Activated CD8-positive, alpha-beta memory T cell treated with anti-CD3 and anti-CD28 coated beads for 1 hour (primary cell): ENCODE measurements at places on chromosomes 7 and 10.

DNA sequence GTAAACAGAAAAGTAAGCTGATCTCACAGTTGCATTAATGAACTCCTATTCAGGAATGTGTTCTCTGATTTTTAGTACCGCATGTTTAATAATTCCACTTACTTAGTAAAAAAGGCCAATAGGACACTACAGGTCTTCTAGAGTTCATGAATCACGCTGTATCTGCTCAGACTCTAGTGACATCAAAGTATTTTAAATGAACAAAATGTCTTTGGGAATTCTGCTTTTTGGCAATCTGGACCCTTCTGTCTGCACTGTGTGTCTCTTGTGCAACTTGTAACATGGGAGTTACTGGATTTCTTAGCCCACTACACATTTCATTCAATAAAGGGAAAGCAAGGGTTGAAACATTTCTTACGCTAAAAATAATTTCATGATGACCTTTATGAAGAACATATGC lies 50.2 kb downstream of the RABGEF1 start:
- DNase-seq: no peak

- DNase-seq: no peak
Observed at GRCh38 chr10:34224639-34225038, 590.5 kb downstream of the PARD3 start.

- no peak for DNase-seq
Observed at GRCh38 chr10:15723803-15724202, 4.1 kb upstream of the ITGA8 start.

GRCh38 chr10:65413001-65413400 lies 1512.8 kb upstream of the LRRTM3 start:
- no peak for DNase-seq

DNA sequence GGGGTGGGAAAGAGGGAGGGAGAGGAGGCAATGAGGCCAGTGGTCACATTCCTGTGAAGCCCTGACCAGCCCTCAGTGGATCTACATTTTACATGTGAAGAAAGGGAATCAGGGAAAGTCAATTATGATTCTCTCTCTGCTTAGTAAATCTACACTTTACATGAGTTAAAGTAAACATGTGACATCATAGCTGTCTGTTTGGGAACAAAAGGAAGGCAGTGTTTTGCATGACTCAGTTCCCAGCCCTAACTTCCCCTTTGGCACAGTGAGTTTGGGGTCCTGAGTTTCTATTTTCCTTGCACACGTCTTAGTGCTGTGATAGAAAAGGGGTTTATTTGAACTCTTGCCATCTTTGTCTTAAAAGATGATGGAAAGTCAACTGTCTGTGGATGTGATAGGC lies 615.1 kb downstream of the SDK1 start:
- DNase-seq: no peak

GRCh38 chr7:75842836-75843446 lies 29.3 kb upstream of the CCL24 start:
- no peak for DNase-seq

- DNase-seq: no peak
Observed at GRCh38 chr10:33302208-33302829, 32.1 kb downstream of the NRP1 start.

- no peak for DNase-seq
Observed at GRCh38 chr10:42883993-42884983, 101.7 kb downstream of the BMS1 start.

DNA sequence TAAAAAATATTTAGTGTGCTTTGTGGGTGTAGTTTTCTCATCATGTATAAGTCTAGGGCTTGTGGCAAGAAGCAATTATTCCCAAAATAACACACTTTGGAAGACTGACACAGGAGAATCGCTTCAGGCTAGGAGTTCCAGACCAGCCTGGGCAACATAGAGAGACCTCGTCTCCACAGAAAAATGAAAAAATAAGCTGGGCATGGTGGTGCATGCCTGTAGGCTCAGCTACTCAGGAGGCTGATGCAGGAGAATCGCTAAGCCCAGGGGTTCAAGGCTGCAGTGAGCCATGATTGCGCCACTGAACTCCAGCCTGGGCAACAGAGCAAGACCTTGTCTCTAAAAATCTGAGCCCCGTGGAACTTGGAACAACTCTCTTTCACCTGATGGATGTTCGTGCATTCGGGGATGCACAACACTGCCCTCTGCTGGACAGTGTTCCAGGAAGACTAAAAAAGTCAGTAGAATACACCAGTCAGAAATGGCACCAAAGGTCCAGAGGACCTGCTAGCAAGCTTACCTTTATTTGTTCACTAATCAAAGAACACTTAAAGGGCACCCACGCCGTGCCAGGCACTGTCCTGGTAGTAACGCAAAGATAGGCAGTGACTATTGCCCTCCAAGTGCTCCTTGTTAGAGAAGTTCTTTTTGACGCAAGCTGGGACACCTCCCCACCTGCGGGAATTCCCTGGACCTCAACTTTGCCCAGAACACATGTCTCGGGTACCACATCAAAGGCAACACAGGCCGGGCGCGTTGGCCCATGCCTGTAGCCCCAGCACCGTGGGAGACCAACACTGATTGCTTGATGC lies 81.9 kb upstream of the CALN1 start:
- DNase-seq: peak; percentile 28

GRCh38 chr10:130190055-130190736 lies 54.0 kb downstream of the GLRX3 start:
- peak; percentile 88 for DNase-seq

DNA sequence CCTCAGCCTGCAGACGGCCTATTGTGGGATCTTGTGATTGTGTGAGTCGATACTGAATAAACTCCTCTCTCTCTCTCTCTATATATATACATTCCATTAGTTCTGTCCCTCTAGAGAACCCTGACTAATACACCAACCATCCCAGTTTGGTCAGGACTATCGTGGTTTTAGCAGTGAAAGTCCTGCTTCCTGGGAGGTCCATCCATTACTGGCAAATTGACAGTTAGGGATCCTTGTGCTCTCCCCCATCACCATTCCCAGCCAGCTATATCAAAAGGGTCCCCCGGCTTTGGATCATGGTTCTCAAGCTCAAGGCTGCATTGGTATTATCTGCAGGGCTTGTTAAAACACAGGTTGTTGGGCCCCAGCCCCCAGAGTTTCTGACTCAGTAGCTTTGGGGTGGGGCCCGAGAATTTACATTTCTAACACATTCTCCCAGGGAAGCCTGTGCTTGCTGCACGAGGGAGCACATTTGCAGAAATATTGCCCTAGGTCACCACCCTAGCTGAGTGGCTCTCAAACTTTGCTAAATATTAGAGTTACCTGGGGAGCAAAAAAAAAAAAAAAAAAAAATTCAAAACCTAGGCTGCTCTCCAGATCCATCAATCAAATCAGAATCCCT lies 899.1 kb upstream of the AUTS2 start:
- no peak for DNase-seq

DNA sequence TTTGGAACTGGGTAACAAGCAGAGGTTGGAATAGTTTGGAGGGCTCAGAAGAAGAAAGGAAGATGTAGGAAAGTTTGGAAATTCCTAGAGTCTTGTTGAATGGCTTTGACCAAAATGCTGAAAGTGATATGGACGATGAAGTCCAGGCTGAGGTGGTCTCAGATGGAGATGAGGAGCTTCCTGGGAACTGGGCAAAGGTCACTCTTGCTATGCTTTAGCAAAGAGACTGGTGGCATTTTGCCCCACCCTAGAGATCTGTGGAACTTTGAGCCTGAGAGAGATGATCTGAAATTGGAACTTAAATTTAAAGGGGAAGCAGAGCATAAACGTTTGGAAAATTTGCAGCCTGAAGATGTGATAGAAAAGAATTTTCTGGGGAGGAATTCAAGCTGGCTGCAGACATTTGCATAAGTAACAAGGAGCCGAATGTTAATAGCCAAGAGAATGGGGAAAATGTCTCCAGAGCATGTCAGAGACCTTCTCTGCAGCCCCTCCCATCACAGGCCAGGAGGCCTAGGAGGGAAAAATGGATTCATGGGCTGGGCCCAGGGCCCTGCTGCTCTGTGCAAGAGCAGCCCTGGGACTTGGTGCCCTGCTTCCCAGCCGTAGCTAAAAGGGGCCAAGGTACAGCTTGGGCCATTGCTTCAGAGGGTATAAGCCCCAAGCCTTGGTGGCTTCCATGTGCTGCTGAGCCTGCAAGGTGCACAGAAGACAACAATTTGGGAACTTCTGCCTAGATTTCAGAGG lies 3.6 kb downstream of the PDSS1 start:
- no peak for DNase-seq

GRCh38 chr10:114749510-114749909 lies 72.1 kb upstream of the FHIP2A start:
- DNase-seq: no peak

GRCh38 chr7:293681-294439 lies 3.9 kb downstream of the FOXL3 start:
- no peak for DNase-seq

GRCh38 chr7:149476791-149477190 lies 15.9 kb upstream of the ZNF777 start:
- no peak for DNase-seq

DNA sequence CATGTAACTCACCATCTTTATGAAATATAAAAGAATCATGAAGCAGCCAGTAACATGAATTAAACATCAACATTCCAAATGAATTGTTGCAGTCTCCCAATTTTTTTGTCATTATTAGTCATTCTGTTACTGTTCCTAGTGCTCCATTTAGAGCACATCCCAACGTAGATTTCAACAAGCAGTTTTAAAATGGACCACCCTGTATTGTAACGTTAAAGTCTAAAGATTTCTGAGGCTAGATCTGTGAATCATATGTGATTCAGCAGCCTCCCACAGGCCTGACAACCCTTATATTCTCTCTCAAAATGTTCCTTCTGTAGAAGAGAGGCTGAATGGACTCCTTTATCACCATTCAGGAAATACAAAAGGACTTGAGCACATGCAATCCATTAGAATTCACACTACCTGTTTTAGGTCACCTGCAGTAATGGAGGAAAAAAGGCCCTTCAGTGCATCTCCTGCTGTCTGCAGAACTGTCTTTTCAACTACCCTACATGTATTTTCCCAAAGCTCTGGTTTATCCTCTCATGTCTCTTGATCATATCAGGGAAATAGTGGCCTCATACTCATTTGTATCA lies 81.4 kb downstream of the CACNA2D1 start:
- DNase-seq: no peak

GRCh38 chr7:35037211-35037525 lies at the start of gene DPY19L1:
Gene DPY19L1, minus strand, starts transcription at chr7:35037485. Its CDS starts 91 bp downstream, at chr7:35037394.
- DNase-seq: no peak

GRCh38 chr10:118840071-118840775 lies 85.5 kb upstream of the CACUL1 start:
- no peak for DNase-seq

GRCh38 chr10:77317221-77317620 lies 320.4 kb downstream of the KCNMA1 start:
- DNase-seq: no peak

GRCh38 chr10:103506061-103506460 lies 12.6 kb downstream of the NEURL1 start:
- no peak for DNase-seq

GRCh38 chr7:25289518-25289917 lies 61.2 kb upstream of the NPVF start:
- no peak for DNase-seq

DNA sequence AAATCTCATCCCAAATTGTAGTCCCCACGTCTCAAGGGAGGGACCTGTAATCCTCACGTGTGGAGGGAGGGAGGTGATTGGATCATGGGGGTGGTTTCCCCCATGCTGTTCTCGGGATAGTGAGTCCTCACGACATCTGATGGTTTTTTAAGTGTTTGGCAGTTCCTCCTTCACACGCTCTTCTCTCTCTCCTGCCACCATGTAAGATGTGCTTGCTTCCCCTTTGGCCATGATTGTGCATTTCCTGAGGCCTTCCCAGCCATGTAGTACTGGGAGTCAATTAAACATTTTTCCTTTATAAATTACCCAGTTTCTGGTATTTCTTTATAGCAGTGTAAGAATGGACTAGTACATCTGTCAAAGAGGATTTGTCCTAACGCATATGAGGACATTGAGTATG lies 59.5 kb downstream of the RGS10 start:
- no peak for DNase-seq

- DNase-seq: no peak
Observed at GRCh38 chr10:22321156-22321923, 441 bp downstream of the BMI1 start.

DNA sequence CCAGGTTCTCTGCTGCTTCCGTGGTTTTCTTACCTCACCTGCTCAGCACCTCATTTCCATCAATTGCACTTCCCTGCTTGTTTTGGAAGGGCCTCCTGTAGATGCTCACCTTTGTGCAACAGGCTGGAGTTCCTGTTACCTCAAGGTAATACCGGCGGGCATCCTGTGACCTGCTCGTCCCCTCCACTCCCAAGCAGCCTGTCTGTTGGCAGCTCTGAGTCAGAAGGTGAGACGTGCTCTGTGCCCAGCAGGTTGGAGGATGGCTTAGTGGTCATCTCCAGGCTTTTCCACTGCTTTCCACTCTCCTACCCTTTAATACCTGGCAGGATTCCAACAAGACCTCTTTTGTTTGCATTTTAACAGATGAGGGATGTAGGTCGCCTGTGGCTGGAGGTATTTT lies 86.0 kb downstream of the CAMK1D start:
- no peak for DNase-seq

DNA sequence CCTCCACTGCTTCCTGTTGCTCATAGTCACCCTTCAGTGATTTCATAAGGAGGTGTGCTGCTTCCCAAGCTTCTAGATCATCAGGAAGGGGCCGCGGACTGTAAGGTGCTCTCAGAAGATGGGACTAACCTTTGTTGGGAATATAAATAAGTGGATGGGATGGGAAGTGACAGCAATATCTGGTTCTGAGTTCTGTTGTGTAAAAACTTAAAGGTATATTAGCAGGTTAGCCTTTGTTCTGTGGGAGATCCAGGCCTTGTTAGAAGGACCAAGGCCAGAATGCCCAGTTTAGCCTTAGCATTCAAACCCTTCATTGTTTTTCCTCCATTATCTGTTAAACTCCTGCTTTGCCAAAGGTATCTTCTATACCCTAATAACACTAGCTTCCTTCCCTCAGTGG lies 12.4 kb downstream of the BUB3 start:
- DNase-seq: no peak

DNA sequence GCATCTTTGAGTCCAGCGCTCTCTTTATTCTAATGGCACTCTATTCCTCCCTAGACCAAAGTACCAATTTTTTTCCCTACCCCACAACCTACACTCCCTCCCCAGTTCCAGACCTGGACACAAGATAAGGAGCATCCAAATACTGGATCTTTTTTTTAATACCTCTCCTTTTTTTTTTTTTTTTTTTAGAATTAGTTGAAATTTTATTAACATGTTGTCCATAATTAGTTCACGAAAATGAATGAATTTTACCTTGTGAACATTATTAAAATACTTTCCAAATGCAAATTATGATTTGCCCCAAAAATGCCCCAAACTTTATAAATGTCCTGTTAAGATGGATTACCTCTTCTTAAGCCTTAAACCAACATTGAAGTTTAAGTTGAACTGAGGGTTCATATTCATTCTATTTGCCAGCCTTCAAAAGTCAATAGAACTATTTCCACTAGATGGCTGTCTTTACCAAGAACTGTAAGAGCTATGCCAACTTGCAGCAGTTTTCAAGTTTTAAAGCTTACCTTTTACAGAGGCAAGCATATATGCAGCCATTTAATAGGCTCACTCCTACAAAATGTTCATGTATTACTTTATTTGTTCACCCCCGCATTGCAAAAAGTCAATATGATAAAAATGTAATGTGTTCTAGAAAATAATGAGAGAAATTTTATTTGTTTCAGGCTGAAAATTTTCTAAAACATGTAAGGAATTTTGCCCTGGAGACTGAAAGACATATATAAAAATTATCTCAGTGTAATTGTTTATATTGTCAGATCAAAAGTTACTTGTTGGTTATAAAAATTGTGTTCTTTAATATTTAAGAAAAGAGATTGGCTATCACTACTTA lies 39.7 kb upstream of the TNKS2 start:
- no peak for DNase-seq
